ENCODE measurements at places on chromosomes 16 and 17.

- no peaks in the 10 kb centered on the region for H3K4me1 ChIP-seq
- no peak overlapping the region for H3K4me3 ChIP-seq
- no peak for DNase-seq
- no peak overlapping the region for H3K27ac ChIP-seq
- H3K27me3 ChIP-seq: peaks cover 9% of the 10 kb centered on the region
- H3K36me3 ChIP-seq: no peaks in the 10 kb centered on the region
Measured at GRCh38 chr17:59456923-59457615, 108.3 kb upstream of the DHX40 start.

GRCh38 chr17:74119049-74119580 lies 84.4 kb upstream of the RPL38 start:
- no peak for DNase-seq
- no peak overlapping the region for H3K4me3 ChIP-seq
- H3K36me3 ChIP-seq: no peaks in the 10 kb centered on the region
- peaks cover 4% of the 10 kb centered on the region for H3K4me1 ChIP-seq

GRCh38 chr17:7262935-7263800 lies 890 bp upstream of the CLDN7 start:
- peak overlapping the region; percentile 54 for H3K4me3 ChIP-seq
- DNase-seq: peak; percentile 46
- peaks cover 27% of the 10 kb centered on the region for H3K27me3 ChIP-seq
- peak overlapping the region; percentile 77 for H3K27ac ChIP-seq

DNA sequence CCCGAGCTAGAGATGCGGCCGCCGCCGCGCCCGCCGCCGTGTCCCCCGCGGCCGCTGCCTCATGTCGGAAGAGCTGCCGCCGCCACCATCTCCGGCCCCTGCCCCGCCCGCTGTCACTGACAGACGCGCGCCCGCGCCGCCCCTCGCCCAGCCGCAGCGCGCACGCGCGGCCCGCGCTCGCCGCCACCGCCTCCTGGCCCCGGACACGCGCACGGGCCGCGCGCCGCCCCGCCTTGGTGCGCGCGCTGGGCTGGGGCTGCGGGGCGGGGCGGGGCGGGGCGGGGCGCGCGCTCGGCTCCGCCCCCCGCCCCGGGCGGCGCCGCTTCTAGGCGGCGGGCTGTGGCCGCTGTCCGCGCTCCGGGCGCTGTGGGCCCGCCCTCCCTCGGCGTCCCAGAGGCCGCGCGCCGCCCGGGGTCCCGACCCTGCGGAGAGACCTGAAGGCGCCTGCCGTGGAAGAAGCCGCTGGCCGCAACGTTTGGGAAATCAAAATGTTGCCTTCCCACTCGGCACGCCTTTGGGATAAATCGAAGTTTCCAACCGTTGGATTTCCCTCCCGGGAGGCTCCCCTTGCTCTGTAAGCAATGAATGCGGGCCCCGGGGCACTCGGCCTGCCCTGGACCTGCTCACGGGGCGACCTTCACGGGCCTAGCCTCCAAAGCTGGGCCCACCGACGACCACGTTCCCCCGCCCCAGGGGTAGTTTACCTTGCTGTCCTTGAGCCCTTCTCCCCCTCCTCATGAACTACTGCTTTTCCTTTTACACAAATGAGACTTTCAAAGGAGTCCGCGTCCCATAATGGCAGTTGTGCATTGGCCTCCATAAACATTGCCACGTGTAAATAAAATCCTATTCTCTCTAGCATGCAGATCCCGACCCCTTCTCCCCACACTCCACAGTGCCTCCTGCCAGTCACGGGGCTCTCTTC lies at the start of gene ADCY9:
TSS of gene ADCY9 (minus strand) at position 118 of the 925 bp plus-strand sequence. CDS start 1,000 bp downstream, outside the sequence.
- peak within 1 kb of the TSS; percentile 77 for H3K4me3 ChIP-seq
- DNase-seq: peak; percentile 78
- peak within 1 kb of the TSS; percentile 74 for H3K27ac ChIP-seq
- peaks cover 11% of the 10 kb centered on the region for H3K27me3 ChIP-seq
- peaks cover 40% of the 10 kb centered on the region for H3K4me1 ChIP-seq
- H3K36me3 ChIP-seq: peaks cover 9% of the 10 kb centered on the region

DNA sequence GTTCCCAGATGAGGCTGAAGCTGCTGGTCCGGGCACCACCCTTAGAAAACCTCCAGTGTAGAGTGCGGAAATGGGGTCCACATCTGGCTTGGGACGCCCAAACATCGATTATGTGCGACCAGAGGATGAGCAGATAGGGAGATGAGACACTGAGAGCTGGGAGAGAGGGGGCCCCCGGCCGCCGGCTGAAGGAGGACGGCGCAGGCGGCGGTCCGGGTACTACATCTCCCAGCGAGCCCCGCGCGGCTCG lies 182 bp upstream of the SPECC1 start:
- peaks cover 10% of the 10 kb centered on the region for H3K4me1 ChIP-seq
- no peaks in the 10 kb centered on the region for H3K36me3 ChIP-seq
- H3K4me3 ChIP-seq: peak overlapping the region; percentile 83
- H3K27ac ChIP-seq: peak overlapping the region; percentile 64
- DNase-seq: no peak
- peaks cover 43% of the 10 kb centered on the region for H3K27me3 ChIP-seq

- DNase-seq: no peak
- peaks cover 3% of the 10 kb centered on the region for H3K4me1 ChIP-seq
- H3K4me3 ChIP-seq: no peak overlapping the region
- no peak overlapping the region for H3K27ac ChIP-seq
- no peaks in the 10 kb centered on the region for H3K36me3 ChIP-seq
Measured at GRCh38 chr17:31623990-31624389, 232.5 kb downstream of the RAB11FIP4 start.

GRCh38 chr17:28616281-28616680 lies 2.3 kb upstream of the RSKR start:
- H3K27ac ChIP-seq: no peak overlapping the region
- H3K4me3 ChIP-seq: no peak overlapping the region
- no peak for DNase-seq
- H3K27me3 ChIP-seq: no peaks in the 10 kb centered on the region

GRCh38 chr16:28977703-28978662 lies 3.4 kb downstream of the SPNS1 start:
- H3K36me3 ChIP-seq: peaks cover 43% of the 10 kb centered on the region
- no peak for DNase-seq
- H3K27me3 ChIP-seq: no peaks in the 10 kb centered on the region

DNA sequence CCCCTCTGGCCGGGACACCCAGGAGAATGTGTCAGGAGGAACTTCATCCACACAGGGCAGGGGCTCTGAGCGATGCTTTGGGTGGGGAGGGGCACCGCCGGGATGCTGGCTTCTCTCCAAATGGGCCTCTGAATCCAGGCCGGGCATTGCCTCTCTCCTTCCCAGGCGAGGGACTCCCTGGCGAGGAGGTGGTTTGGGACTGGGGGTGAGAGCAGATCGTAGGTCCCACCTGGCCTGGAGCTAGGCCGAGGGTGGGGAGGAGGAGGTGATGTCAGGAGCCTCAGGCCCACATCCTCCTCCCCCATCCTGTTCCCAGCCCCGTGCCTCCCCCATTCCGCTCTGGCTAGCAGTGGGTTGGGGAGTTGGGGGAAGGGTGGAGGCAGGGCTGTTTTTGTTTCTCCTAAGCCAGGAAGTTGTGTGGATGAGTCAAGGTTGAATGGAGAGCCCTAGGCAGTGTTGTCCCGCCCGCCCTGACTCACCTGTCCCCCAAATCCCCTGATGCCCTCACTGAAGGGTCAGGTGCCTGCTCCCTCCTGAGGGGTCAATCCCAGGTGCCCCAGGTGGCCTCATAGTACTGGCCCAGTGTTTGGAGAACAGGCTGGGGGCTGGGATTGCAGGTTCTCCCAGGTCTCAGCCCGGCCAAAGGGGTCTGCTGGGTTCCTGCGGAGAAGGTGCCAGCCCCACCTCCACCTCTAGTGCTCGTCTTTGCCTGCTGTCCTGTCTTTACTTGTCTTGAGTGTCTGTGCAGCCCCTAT lies 2.8 kb downstream of the GRB7 start:
- H3K27me3 ChIP-seq: peaks cover 19% of the 10 kb centered on the region
- no peak overlapping the region for H3K27ac ChIP-seq
- H3K4me3 ChIP-seq: no peak overlapping the region
- H3K4me1 ChIP-seq: peaks cover 31% of the 10 kb centered on the region
- H3K36me3 ChIP-seq: no peaks in the 10 kb centered on the region

DNA sequence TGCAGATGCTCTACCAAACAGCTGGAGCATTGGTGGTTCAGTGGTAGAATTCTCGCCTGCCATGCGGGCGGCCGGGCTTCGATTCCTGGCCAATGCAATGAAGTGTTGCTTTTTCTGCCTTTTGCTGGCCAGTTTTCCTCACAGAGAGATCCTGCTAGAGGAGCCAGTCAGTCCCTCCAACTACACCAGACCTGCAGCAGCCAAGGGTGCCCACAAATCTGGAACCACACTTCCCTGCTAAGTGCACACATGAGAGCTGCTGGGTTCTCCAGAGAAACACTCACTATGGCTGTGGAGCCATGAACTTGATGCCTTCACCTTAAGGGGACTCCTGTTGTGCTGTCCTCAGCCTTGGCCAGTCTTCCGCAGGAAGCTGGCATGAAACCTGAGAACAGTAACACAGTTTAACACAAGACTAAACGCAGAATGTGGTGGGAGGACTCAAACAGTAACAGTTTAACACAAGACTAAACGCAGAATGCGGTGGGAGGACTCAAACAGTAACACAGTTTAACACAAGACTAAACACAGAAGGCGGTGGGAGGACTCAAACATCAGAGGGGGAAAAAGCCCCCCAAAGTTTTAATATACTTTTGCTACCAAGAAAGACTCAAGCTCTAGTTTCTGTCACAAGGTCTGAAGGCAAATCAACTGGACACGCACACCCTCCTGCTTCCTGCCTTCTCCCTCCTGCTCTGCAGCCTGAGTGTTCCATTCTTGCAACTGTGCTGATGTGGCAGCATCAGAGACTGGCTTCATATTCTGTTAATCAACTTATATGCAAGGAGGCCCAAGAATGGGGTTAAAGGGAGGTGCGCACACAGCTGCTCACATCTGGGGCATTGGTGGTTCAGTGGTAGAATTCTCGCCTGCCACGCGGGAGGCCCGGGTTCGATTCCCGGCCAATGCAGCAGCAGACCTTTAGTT lies 12.0 kb downstream of the VAC14 start:
- H3K4me3 ChIP-seq: no peak overlapping the region
- no peaks in the 10 kb centered on the region for H3K27me3 ChIP-seq
- DNase-seq: no peak
- H3K27ac ChIP-seq: no peak overlapping the region
- no peaks in the 10 kb centered on the region for H3K4me1 ChIP-seq

DNA sequence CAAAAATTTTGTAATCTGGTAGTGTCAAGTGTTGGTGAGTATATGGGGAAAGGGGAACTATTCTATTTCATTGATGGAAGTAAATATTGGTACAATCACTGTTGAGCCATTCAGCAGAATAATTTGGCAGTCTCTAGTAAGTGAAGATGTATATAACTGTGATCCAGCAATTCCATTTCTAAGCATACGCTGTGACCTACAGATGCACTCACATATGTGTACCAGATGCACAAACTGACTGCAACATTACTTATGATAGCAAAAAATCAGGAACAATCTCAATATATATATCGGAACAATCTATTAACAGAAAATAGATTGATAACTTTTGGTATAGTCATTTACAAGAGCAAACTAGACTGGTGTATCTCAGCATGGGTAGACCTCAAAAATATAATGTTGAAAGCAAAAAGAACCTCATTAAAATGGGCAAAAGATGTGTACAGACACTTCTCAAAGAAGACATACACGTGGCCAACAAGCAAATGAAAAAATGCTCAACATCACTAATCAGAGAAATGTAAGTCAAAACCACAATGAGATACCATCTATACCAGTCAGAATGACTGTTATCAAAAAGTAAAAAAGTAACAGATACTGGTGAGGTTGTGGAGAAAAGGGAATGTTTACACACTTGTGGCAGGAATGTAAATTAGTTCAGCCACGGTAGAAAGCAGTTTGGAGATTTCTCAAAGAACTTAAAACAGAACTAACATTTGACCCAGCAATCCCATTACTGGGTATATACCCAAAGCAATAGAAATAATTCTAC lies 20.7 kb downstream of the ADAP2 start:
- DNase-seq: no peak
- H3K27me3 ChIP-seq: no peaks in the 10 kb centered on the region
- peaks cover 3% of the 10 kb centered on the region for H3K4me1 ChIP-seq
- H3K4me3 ChIP-seq: no peak overlapping the region
- H3K27ac ChIP-seq: no peak overlapping the region

- H3K4me1 ChIP-seq: peaks cover 8% of the 10 kb centered on the region
- H3K4me3 ChIP-seq: no peak overlapping the region
- H3K27me3 ChIP-seq: peaks cover 16% of the 10 kb centered on the region
- no peak overlapping the region for H3K27ac ChIP-seq
Measured at GRCh38 chr17:34168989-34169388, 86.1 kb upstream of the CCL2 start.

DNA sequence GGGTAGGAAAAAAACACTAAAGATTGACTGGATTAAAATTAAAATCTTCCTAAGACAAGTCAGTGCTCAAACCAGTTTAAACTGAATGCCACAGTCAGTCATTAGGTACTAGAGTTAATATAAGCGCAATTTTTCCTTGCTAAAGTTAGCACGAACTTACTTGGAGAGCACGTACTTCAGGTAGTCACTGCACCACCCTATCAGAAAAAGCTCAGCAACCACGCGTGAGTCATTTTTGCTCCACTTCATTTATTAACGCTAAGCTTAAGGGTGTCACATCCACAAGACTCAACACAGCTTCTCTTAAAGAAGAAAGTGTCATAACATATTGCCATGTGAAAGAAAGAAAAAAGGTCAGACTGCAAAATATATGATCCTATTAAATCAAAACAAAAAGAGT lies 53.1 kb downstream of the TEX2 start:
- H3K36me3 ChIP-seq: peaks cover 12% of the 10 kb centered on the region
- H3K4me3 ChIP-seq: no peak overlapping the region
- no peaks in the 10 kb centered on the region for H3K27me3 ChIP-seq
- no peak overlapping the region for H3K27ac ChIP-seq

- H3K4me1 ChIP-seq: peaks cover 4% of the 10 kb centered on the region
- H3K27ac ChIP-seq: no peak overlapping the region
- peaks cover 93% of the 10 kb centered on the region for H3K27me3 ChIP-seq
- no peak for DNase-seq
- H3K4me3 ChIP-seq: no peak overlapping the region
Measured at GRCh38 chr17:48746916-48747444, 18.4 kb upstream of the HOXB13 start.

DNA sequence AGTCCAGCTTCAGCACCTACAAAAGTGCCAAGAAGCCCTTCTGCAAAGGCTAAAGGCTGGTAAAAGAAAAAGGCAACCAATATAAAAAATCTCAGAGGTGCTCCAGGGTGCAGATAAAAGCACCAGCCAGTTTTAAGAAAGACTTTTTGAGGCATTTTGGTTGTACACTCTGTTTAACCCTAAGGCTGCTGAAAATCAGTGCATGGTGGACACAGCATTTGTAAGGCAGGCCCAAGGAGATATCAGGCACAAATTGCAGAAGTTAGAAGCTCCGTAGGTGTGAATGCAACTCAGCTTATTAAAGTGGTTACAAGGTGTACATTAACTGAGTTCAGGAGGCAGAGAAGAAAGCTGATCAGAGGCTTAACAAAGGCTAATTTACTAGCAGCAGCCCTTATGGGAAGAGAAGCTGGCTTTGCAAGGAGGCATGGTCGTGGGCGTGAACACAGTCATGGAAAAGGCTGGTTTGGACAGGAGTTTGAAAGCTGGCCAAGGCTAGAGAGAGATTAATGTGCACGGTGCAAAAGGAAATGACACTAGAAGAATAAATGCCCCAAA lies 21.1 kb downstream of the ACSM1 start:
- peak overlapping the region; percentile 76 for H3K4me3 ChIP-seq
- H3K27me3 ChIP-seq: no peaks in the 10 kb centered on the region
- H3K36me3 ChIP-seq: no peaks in the 10 kb centered on the region
- H3K27ac ChIP-seq: peak overlapping the region; percentile 79
